ENCODE measurements at places on chromosomes 2 and 18.
A peak's percentile ranks its signal among the peaks of the same experiment; 100 is the strongest.

DNA sequence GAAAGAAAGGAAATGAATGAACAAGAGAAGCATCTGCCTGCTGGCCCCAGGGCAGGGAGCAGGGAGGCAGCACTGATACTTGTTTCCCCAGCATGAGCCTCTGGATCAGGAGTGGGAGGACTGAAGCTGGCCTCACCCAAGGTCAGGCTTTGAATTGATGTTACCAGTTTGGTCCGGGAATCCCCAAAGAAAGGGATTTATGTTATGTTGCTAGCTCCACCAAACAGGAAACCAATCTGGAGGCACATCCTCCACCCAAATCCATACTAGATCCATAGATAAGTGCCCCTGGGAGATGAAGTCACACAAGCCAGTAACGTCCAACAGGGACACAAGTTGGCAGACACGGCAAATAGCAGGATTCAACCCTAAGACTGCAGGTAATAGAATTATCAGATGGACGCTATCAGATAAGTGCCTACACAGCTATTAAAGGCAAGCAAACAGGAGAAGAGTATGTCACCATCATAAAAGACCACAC, 85.9 kb downstream of the MTCL1 start:
- DNase-seq, result no peak

DNA sequence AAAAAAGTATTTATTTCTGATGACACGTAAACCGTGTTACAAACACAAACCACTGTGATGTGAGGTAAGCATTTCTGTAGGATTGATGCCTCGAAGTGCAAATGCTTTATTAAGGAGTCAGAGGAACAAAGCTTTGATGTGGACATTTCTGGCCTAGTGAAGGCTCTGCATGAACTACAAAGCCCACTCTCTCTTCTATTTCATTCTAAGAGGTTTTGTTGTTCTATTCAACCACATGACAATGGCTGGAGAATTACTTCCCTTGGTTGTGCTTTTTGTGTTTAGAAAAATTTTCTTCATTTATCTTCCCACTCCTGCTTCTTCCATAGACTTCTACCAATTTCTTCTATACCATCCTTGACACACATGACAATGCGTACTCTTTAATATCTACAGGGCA, 125.7 kb upstream of the CCDC195 start:
- no peak for DNase-seq

DNA sequence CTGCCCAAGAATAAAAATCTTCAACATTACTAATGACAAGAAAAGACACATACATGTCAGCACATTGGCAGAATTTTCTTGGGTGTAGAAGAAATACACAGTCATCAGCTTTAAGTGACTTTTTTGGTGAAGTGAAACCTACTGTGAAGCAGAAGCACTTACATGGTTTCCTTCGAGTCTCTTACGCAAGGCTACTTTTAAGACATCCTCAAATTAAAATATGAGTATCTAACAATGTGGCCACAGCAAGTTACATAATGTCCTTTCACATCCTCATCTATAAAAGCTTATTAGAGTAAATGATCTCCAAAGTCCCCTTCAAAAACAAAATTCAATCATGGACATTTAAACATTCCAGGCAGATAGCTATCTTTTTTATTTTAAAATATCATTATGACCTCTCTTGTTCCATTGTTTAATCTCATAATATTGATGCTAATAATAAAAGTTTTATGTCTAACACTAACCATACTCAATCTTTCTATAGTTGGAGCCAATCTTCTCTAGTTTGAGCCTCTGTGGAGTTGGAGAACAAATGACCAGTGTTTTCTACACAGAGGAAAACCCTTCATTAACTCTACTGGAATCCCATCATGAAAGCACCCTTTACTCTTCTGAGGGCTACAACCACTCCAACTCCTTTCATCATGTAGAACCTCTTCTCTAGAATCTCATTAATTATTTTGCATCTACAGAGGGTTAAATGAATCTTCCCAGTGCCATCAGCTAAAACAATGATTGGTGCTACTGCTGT, 182.2 kb upstream of the ZFP36L2 start:
- no peak for DNase-seq

GRCh38 chr2:144026753-144027152, 493.2 kb downstream of the ZEB2 start:
- DNase-seq, result no peak

DNA sequence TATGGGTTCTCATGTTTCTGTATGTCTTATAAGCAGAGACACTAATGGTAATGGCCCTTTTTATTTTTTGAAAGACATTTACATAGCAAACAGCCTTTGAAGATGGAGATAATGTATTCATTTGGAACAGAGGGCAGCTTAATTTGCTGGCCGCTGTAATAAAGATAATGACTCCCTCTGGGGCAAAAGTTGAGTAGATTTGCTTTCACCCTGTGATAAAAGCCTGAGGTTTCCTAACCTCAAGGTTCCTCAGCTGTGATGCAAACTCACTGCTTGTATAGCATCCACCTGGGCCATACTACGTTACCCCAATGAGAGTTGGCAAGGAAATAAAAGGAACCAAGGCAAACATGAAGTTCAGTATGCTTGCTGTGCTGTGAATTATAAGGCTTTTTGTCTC, 54.8 kb downstream of the TEX51 start:
- DNase-seq, result no peak

DNA sequence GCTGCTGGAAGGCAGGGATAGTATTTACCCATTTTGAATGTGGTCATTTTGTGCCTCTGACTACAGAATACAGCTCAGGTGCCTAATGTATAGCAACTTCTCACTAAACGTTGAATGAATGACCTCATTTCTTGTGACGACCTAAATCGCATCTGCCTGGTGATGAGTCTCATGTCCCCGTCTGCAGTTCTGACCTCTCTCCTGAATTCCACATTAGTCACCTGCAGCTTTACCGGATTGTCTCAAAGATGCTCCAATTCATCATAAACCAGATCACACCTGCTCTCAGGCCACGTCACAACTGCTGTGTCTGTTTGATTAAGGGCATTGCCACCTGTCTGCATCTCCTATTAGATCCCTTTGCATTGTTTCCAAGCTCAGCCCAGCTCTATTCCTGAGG, 133.6 kb upstream of the MYT1L start:
- DNase-seq, result no peak

DNA sequence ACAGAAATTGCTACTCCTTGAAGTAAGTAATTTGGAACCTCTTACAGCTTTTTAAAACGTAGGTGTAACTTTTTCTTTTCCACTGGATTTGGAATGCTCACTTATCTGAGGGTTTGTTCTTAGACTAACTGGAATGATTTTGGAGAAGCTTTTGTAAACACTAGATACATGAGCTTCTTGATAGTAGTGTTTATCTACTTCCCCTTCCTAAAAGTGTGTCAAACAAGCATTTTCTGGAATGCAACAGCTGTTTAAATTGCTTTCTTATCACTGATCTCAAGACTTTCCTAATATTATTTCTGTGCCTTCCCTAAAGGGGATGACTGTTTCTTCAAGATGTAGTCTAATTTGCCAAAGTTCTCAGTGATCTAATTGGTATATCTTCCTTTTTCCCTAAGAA, 282.6 kb downstream of the CCDC178 start:
- DNase-seq, result no peak

DNA sequence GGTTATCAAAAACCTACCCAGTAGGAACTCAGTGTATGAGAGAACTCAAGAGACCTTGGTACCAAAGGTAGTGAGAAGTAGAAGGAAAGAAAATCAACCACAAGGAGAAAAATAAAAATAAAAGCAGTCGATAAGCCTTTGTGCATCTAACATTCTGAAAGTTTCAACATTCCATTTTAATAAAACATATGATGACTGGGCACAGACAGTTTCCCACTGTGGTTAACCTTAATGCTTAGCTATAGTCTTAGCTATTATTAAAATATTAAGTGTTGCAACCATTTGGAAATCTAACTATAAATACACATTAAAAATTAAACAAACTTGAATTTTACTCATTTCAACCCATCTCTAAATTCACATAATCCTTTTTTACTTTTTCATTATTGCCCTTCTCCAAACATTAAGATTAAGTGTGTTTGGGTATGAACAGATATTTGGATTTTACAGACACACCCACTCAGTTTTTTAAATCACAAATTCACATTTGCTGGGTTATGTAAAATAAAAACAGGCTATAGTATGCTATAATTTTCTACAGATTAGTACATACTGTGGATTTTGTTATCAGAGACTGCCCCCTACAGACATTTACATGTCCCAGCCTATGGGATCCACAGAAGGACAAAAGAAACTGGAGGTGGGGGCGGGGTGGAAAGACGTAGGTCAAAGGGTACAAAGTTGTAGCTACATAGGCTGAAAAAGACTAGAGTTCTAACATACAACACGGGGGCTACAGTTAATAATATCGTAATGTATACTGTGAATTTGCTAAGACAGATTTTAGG, 32.8 kb downstream of the SRBD1 start:
- no peak for DNase-seq

GRCh38 chr2:241000831-241001321, 2.5 kb downstream of the SNED1 start:
- DNase-seq, result peak; percentile 42

DNA sequence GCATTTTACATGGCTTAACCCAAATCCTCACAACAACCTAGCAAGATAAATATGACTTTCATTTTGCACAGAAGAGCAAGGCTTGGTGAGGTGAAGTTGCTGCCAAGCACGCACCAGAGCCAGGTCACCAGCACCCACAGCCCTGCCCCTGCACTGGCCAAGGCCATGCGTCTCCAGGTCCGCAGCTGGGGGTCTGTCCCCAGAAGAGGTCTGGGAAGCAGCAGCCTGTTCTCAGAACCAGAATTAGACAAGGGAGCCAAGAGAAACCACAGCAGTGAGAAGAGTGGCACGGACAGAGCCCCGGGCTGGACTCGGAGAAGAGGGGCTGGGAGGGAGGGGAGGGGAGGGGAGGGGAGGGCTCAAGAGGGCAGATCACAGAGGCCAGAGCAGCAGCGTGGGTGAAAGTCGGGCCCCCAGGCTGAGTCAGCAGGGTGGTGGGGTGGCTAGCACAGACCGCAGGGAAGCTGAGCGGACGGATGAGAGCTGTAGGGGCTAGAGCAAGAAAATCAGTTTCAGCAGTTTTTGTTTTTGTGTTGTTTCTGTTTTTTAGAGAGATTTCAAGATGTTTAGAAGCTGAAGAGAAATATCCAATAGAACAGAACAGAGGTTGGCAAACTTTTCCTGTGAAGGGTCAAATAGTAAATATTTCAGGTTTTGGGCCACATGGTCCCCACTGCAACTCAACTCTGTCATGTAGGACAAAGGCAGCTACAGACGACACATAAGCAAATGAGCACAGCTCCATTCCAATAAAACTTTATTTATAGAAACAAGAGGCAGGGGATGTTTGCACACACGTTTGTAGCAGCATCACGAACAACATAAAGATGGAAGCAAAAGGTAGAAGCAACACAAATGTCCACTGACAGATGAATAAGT, 7.4 kb upstream of the MTERF4 start:
- DNase-seq, result no peak

DNA sequence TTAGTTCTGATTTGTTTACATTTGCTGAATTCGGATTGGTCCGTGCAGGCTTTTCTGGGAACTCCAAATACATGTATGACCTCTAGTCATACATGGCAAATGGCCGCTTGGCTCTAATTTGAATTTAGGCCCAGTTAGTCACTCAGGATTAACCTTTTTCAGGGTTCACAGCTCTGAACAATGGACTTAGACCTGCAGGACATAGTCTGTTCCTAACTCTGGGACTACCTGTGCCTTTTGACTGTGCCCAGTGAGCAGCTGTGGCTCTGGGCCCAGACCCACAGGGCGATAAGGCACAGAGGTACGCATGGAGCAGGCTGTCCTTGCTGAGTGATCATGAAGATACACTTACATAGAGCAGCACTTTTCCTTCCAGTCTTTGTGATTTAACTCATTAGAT, 28.5 kb downstream of the IL37 start:
- no peak for DNase-seq

DNA sequence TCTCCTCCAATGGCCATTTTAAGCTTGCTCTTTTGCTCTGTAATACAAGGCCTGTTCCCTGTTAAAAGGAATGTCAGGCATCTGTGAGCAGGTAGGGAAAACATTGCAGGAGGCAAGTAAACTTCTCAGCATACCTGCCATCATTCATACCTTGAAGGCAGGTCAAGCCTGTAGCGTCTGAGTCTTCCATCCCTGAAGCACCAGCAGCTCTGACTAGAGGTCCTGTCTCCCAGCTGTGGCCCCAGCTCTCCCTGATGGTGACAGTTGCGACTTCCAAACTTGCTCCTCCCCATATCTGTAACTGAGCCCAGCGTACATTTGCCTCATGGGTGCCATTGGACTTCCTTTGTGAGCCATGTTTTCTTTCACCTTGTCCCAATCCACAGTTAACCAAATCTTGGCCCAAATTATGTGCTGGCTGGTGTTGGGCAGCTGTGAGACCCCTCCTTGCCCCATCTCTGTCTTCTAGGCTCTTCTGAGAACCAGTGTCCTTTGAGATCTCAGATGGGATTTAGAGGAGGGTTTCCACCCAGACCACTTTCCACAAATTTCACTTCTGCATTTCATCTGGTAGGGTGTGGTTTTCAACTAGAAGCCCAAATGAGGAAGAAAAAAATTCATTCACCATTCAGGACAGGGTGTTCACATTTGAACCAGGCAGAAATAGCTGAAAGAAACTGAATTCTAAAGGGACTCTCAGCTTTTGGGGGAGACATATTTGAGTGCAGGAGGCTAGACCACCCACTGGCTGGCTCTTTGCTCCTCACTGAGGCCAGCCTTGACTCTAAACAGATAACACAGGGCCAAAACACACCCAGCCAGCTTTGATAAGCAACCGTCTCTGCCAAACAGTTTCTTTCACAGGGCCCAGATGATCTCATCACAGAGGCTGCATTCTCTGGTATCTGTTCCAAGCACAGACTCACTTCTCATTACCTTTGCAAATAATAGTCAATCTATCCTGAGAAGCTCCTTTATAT, 66.4 kb upstream of the MSH2 start:
- no peak for DNase-seq

DNA sequence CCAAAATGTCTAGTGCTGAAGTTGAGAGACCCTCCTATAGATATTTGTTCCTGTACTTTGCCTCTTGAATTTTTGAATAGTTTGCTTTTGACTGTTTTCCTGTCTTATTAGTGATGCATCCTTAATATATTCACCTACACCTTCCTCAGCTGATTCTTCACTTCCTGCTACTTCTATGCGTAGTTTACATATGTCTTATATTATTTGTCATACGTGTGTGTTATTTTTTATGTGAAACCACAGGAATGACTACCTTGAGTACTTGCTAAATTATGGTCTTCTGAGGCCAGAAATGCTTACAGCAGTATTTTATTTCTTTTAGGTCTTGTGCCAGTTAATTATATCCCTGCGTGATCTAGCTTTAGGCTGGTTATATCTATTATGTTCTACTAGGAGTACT, 9.9 kb downstream of the UBE2E3 start:
- no peak for DNase-seq

GRCh38 chr18:44119607-44120006, 561.1 kb upstream of the SETBP1 start:
- DNase-seq, result no peak

GRCh38 chr2:183594150-183594549, 469.9 kb downstream of the NUP35 start:
- DNase-seq, result no peak
